ENCODE measurements at places on chromosomes 13 and 19. TPM values are rescaled to one million over a fixed set of nuclear protein-coding genes. Genes with fewer than 3 reads are reported as not detected.

The PALM gene
- 1.8 TPM for total RNA-seq

- no peaks in the 10 kb centered on the region for H3K4me1 ChIP-seq
- H3K36me3 ChIP-seq, result no peaks in the 10 kb centered on the region
- no peak for DNase-seq
- H3K27ac ChIP-seq, result no peak overlapping the region
- no peak overlapping the region for H3K4me3 ChIP-seq
- H3K27me3 ChIP-seq, result no peaks in the 10 kb centered on the region
Measured at GRCh38 chr13:89903115-89903514, 1444.4 kb upstream of the MIR17HG start.

The ATP4A gene
- total RNA-seq, result not detected

- no peaks in the 10 kb centered on the region for H3K36me3 ChIP-seq
- no peaks in the 10 kb centered on the region for H3K4me1 ChIP-seq
- H3K27ac ChIP-seq, result no peak overlapping the region
- H3K4me3 ChIP-seq, result no peak overlapping the region
- no peaks in the 10 kb centered on the region for H3K27me3 ChIP-seq
Measured at GRCh38 chr19:610801-611480, 21.3 kb downstream of the HCN2 start.

The TEX26 gene
- total RNA-seq, result not detected

GRCh38 chr19:31338069-31338776, 11.0 kb downstream of the TSHZ3 start:
- H3K27ac ChIP-seq, result no peak overlapping the region
- H3K36me3 ChIP-seq, result no peaks in the 10 kb centered on the region
- peaks cover 85% of the 10 kb centered on the region for H3K27me3 ChIP-seq
- no peak for DNase-seq
- no peaks in the 10 kb centered on the region for H3K4me1 ChIP-seq
- H3K4me3 ChIP-seq, result no peak overlapping the region

The ANGPTL8 gene
- not detected for total RNA-seq

GRCh38 chr13:31908696-31909411, 122.7 kb upstream of the FRY start:
- H3K27me3 ChIP-seq, result no peaks in the 10 kb centered on the region
- H3K4me3 ChIP-seq, result no peak overlapping the region
- no peaks in the 10 kb centered on the region for H3K36me3 ChIP-seq

The PEAK3 gene
- total RNA-seq, result not detected

DNA sequence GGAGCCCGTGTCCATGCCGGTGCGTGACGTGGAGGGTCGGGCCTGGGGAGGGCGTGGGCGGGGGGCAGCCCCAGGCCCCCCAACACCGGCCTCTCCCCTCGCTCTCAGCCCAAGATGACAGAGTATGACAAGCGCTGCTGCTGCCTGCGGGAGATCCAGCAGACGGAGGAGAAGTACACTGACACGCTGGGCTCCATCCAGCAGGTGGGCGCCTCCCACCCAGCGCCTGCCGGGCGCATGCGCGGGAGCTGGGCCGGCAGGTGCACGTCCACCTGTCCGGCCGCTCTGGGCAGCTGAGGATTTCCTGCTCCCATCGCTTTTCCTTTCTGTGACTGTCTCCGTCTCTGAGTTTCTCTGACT, 49.8 kb downstream of the VAV1 start:
- H3K36me3 ChIP-seq, result no peaks in the 10 kb centered on the region
- no peaks in the 10 kb centered on the region for H3K27me3 ChIP-seq
- no peak overlapping the region for H3K4me3 ChIP-seq

DNA sequence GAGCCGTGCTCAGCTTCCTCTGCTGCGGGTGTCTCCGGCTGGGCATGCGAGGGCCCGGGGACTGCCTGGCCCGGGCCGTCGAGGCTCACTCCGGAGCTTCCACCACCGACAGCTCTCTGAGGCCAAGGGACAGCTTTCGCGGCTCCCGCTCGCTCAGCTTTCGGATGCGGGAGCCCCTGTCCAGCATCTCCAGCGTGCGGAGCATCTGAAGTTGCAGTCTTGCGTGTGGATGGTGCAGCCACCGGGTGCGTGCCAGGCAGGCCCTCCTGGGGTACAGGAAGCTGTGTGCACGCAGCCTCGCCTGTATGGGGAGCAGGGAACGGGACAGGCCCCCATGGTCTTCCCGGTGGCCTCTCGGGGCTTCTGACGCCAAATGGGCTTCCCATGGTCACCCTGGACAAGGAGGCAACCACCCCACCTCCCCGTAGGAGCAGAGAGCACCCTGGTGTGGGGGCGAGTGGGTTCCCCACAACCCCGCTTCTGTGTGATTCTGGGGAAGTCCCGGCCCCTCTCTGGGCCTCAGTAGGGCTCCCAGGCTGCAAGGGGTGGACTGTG, 1.2 kb downstream of the S1PR4 start:
- DNase-seq, result no peak
- no peak overlapping the region for H3K27ac ChIP-seq
- no peak overlapping the region for H3K4me3 ChIP-seq
- no peaks in the 10 kb centered on the region for H3K27me3 ChIP-seq

The FOXA3 gene
- total RNA-seq, result not detected

GRCh38 chr19:17679526-17680229, 8.5 kb downstream of the UNC13A start:
- H3K4me3 ChIP-seq, result peak overlapping the region; percentile 16
- no peaks in the 10 kb centered on the region for H3K36me3 ChIP-seq
- no peak for DNase-seq

DNA sequence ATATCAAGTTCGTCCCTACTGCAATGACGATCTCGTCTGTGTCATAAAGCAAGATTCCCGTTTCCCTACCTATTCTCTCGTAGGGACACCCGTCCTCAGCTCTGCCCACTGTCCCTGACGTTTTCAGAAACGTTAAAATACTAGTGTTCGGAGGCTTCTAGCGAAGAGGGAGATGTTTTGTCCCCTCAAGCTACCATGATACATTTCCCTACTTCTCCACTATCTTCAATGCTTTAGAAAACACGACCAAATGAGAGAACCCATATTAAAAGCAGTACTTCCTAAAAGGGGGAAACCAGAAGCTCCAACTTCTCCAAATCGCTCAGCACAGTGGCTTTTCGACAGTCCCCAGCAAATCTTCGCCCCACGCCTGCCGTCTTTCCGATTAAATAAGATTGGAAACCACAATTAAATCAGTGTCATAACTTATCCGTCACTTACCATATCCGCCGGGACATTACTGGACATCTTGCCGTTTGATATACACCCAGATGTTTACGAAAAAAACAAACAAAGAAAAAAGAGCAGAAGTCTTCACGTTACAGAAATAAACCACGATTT, 1.3 kb downstream of the UBL3 start:
- peak overlapping the region; percentile 75 for H3K4me3 ChIP-seq
- peaks cover 44% of the 10 kb centered on the region for H3K4me1 ChIP-seq
- no peak for DNase-seq
- no peaks in the 10 kb centered on the region for H3K36me3 ChIP-seq

GRCh38 chr13:21121616-21122015, 54.7 kb downstream of the SKA3 start:
- no peaks in the 10 kb centered on the region for H3K27me3 ChIP-seq
- DNase-seq, result no peak
- no peak overlapping the region for H3K4me3 ChIP-seq
- H3K4me1 ChIP-seq, result 0 out of 2 replicates have a peak, but pooled peaks cover 6% of the 10 kb centered on the region
- H3K36me3 ChIP-seq, result no peaks in the 10 kb centered on the region

DNA sequence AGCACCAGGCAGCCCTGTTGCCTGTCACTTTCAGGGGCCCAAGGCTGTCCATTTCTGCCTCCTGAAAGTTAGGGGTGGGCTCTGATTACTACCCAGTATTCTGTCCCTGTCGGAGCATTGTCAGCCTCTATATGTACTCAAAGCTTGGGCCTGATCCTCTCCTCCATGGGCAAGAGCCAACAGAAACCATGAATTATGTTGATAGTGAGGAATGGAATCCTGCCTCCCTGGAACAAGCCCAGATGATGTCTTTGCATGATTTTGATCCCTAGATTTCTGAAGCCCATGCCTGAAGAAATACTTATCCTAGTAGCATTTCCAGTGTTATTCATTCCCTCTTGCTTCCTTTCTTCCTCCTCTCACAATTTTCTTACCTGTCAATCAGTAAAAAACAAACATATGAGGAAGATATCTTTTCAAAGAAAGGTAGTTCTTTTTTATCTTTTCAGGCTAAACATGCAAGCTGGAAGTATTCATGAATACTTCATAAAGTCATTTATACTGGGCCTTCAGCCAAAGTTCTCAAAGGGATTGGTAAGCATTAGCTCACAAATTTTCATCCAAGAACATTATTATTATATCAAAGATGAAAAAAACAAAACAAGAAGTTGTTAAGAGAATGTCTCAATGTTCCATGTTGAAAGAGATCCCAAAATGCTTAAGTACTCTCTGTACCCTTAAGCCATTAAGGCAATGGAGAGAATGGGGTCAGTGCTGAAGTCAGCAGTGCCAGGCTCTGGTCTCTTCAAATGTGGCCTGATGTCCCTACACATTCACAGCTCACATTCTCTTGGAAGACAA, 171.7 kb downstream of the NHLRC3 start:
- no peaks in the 10 kb centered on the region for H3K27me3 ChIP-seq
- no peak overlapping the region for H3K27ac ChIP-seq
- no peaks in the 10 kb centered on the region for H3K36me3 ChIP-seq
- no peaks in the 10 kb centered on the region for H3K4me1 ChIP-seq

- H3K27me3 ChIP-seq, result no peaks in the 10 kb centered on the region
- H3K4me1 ChIP-seq, result no peaks in the 10 kb centered on the region
- H3K36me3 ChIP-seq, result no peaks in the 10 kb centered on the region
- H3K27ac ChIP-seq, result no peak overlapping the region
- DNase-seq, result no peak
- H3K4me3 ChIP-seq, result no peak overlapping the region
Measured at GRCh38 chr13:20993661-20994440, 67.5 kb downstream of the LATS2 start.

The ZNF837 gene
- total RNA-seq, result 4.1 TPM

GRCh38 chr13:72696579-72696978, 30.9 kb downstream of the MZT1 start:
- H3K4me1 ChIP-seq, result no peaks in the 10 kb centered on the region
- no peak overlapping the region for H3K27ac ChIP-seq
- DNase-seq, result no peak
- H3K36me3 ChIP-seq, result no peaks in the 10 kb centered on the region

- H3K4me3 ChIP-seq, result no peak overlapping the region
- H3K4me1 ChIP-seq, result peaks cover 7% of the 10 kb centered on the region
- peak; percentile 0 for DNase-seq
- no peaks in the 10 kb centered on the region for H3K36me3 ChIP-seq
- H3K27ac ChIP-seq, result no peak overlapping the region
- peaks cover 20% of the 10 kb centered on the region for H3K27me3 ChIP-seq
Measured at GRCh38 chr19:45593520-45593919, 8.5 kb downstream of the GPR4 start.

GRCh38 chr19:29085206-29085605, 127.7 kb downstream of the UQCRFS1 start:
- no peaks in the 10 kb centered on the region for H3K4me1 ChIP-seq
- no peaks in the 10 kb centered on the region for H3K36me3 ChIP-seq
- no peak for DNase-seq
- H3K27me3 ChIP-seq, result peaks cover 81% of the 10 kb centered on the region
- H3K27ac ChIP-seq, result no peak overlapping the region
- H3K4me3 ChIP-seq, result no peak overlapping the region

- H3K4me1 ChIP-seq, result peaks cover 11% of the 10 kb centered on the region
- DNase-seq, result peak; percentile 75
- no peak overlapping the region for H3K4me3 ChIP-seq
Measured at GRCh38 chr19:1853295-1854038, 5.2 kb upstream of the REXO1 start.

GRCh38 chr19:3275583-3276340, 51.3 kb downstream of the CELF5 start:
- peak; percentile 68 for DNase-seq
- H3K4me3 ChIP-seq, result peak overlapping the region; percentile 50
- peaks cover 7% of the 10 kb centered on the region for H3K27me3 ChIP-seq
- no peak overlapping the region for H3K27ac ChIP-seq

DNA sequence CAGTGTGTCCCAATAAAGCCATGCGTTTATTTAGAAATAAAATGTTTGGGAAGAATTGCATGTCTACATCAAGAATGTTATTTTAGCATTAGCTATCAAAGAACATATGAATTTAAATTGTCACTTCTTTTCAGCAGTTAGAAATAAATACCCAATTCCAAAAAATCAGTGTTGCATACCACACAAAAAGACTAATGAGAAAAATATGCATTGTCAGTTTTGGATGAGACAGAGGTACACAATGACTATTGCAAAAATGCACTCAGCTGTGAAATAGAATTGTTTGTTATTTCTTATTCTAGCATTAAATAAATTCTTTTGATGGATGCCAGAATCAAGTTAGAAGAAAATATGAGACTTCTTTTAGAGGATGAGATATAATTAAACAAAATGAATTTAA, 833.9 kb downstream of the SLITRK1 start:
- H3K27me3 ChIP-seq, result no peaks in the 10 kb centered on the region
- no peak for DNase-seq
- no peaks in the 10 kb centered on the region for H3K36me3 ChIP-seq
- no peaks in the 10 kb centered on the region for H3K4me1 ChIP-seq

DNA sequence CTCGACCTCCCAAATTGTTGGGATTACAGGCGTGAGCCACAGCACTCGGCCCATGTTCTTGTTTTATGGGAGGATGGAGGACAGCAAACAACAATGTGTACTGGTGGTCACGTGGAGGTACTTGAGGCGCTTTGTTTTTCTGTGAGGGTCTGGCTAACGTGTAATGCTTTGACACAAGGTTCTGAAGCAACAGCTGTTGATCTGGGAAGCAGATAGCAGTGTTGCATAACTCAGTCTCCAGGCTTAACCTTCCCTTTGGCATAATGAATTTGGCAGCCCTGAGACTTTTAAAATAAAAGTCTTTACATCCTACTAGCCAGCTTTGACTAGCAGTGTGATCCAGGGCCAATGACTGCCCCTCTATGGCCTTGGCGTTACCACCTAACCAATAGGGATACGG, 6.9 kb upstream of the ZNF580 start:
- peaks cover 3% of the 10 kb centered on the region for H3K36me3 ChIP-seq
- H3K27me3 ChIP-seq, result no peaks in the 10 kb centered on the region
- H3K27ac ChIP-seq, result no peak overlapping the region
- H3K4me1 ChIP-seq, result peaks cover 12% of the 10 kb centered on the region
- peak overlapping the region; percentile 89 for H3K4me3 ChIP-seq

The ATP13A1 gene
- 59.7 TPM for total RNA-seq

The ZSCAN5A gene
- total RNA-seq, result 20.5 TPM

DNA sequence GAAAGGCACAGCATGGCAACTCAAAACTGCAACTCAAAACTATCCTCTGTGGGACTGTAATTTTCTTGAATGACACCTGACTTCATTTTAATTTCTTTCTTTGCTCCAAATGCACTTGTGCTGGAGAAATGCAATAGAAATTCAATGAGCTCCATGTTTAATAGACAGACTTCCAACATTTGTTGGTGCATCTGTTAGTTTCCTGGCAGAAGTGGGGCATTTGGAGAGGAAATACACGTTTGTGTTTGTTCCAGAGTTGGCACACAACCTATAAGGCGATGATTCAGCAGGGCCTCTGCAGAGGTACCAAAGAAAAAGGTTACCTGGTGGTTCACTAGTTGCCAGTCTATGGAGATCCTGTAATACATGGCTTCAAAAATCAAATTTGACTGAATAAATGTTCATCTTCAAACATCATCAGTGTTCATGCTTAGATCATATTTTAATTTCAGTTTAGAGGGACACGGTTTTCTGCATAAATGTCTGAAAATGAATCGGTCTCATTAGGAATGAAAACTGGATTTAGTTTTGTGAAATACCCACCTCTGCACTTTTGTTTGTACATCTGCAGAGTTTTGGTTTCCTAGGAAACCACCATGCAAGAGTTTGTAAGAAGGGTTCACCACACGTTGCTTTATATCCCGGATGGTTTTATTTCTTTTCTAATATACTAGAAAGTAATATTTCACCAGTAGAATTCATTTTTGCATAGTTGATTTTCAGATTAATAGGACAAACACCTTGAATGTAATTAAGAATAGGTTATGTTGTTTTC, 21.8 kb upstream of the OBI1 start:
- no peaks in the 10 kb centered on the region for H3K36me3 ChIP-seq
- no peak overlapping the region for H3K27ac ChIP-seq
- H3K27me3 ChIP-seq, result no peaks in the 10 kb centered on the region
- H3K4me3 ChIP-seq, result no peak overlapping the region
- H3K4me1 ChIP-seq, result no peaks in the 10 kb centered on the region
